ENCODE measurements at places on chromosomes 3 and 15.

- no peak for DNase-seq
- H3K36me3 ChIP-seq, result no peaks in the 10 kb centered on the region
- H3K4me1 ChIP-seq, result peaks cover 4% of the 10 kb centered on the region
- peak overlapping the region; percentile 37 for H3K27ac ChIP-seq
- H3K4me3 ChIP-seq, result no peak overlapping the region
Observed at GRCh38 chr15:90145259-90145658, 43.0 kb upstream of the IDH2 start.

GRCh38 chr3:192747145-192747544, 19.8 kb upstream of the FGF12 start:
- no peak overlapping the region for H3K4me3 ChIP-seq
- DNase-seq, result no peak

DNA sequence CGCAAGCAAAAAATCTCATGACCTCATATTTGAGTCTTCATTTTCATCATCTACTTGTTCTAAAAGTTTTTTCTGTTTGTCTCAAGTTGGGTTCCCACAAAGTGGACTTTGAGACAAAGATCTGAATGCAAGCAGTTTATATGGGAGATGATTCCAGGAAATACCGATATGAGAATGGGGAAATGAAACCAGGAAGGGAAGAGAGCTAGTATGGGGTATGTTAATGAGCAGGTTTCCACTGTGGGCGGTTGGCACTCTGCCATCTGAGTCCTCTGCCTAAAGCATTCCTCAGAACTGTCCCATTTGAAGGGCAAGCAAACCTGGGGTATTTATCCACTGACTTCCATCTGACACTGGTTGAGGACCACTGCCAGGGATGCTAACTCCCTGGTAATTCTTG, 8.8 kb downstream of the ADPRH start:
- H3K27ac ChIP-seq, result peak overlapping the region; percentile 80
- H3K36me3 ChIP-seq, result peaks cover 51% of the 10 kb centered on the region
- DNase-seq, result peak; percentile 65
- no peaks in the 10 kb centered on the region for H3K27me3 ChIP-seq
- H3K4me3 ChIP-seq, result peak overlapping the region; percentile 45

- H3K4me1 ChIP-seq, result no peaks in the 10 kb centered on the region
- no peaks in the 10 kb centered on the region for H3K27me3 ChIP-seq
- no peak overlapping the region for H3K27ac ChIP-seq
Observed at GRCh38 chr3:191958980-191959671, 498.2 kb downstream of the PYDC2 start.

DNA sequence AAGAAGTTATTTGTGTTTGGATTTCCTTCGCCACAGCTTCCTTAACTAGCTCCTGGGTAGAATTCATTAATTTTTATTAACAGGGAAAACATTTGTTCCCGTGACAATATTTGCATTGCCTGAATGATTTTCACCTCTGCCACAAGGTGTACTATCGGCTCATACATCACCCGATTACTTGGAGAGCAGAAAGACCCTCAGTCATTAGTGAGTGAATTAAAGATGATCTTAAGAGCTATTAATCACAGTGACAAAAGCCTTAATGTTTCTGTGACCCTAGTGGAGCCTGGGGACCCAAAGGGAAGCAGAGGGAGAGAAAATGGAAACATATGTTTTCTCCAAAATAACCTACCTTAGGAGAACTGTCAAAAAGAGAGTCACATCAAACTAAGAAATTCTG, 228.3 kb downstream of the MECOM start:
- no peak for DNase-seq
- H3K27ac ChIP-seq, result no peak overlapping the region
- H3K4me3 ChIP-seq, result no peak overlapping the region
- H3K36me3 ChIP-seq, result no peaks in the 10 kb centered on the region
- peaks cover 12% of the 10 kb centered on the region for H3K4me1 ChIP-seq

DNA sequence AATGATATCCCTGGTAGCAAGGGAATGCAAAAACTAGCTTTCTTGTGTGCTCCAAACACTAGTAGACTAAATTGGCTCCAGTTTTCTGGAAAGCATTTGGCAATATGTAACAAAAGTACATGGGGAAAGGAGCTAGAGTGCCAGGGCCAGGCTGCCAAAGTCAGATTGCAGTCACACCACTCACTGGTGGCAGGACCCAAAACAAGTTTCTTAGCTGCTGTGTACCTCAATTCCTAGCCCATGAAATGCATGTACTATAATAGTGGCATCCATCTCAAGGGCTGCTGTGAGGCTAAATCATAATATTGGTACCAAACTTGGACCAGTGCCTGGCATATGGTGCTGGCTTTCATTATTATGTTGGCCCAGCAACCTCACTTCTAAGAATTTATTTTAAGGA, 49.3 kb downstream of the CLDN18 start:
- H3K27ac ChIP-seq, result no peak overlapping the region
- peaks cover 7% of the 10 kb centered on the region for H3K4me1 ChIP-seq
- H3K36me3 ChIP-seq, result no peaks in the 10 kb centered on the region
- DNase-seq, result no peak
- no peak overlapping the region for H3K4me3 ChIP-seq

- no peaks in the 10 kb centered on the region for H3K36me3 ChIP-seq
- H3K27me3 ChIP-seq, result no peaks in the 10 kb centered on the region
- no peaks in the 10 kb centered on the region for H3K4me1 ChIP-seq
- no peak overlapping the region for H3K27ac ChIP-seq
- no peak for DNase-seq
Observed at GRCh38 chr3:1623896-1624295, 474.8 kb upstream of the CNTN4 start.

- peaks cover 5% of the 10 kb centered on the region for H3K36me3 ChIP-seq
- peaks cover 2% of the 10 kb centered on the region for H3K4me1 ChIP-seq
- no peak for DNase-seq
- H3K27ac ChIP-seq, result no peak overlapping the region
- H3K4me3 ChIP-seq, result no peak overlapping the region
Observed at GRCh38 chr3:73052857-73053256, 8.6 kb upstream of the EBLN2 start.

GRCh38 chr15:50235794-50236193, 29.7 kb downstream of the HDC start:
- no peaks in the 10 kb centered on the region for H3K4me1 ChIP-seq
- no peak overlapping the region for H3K4me3 ChIP-seq
- H3K27me3 ChIP-seq, result no peaks in the 10 kb centered on the region
- no peak for DNase-seq
- H3K27ac ChIP-seq, result no peak overlapping the region

- H3K4me1 ChIP-seq, result no peaks in the 10 kb centered on the region
- DNase-seq, result no peak
- no peaks in the 10 kb centered on the region for H3K36me3 ChIP-seq
- H3K27ac ChIP-seq, result no peak overlapping the region
Observed at GRCh38 chr3:190458040-190458439, 8.3 kb upstream of the TMEM207 start.

DNA sequence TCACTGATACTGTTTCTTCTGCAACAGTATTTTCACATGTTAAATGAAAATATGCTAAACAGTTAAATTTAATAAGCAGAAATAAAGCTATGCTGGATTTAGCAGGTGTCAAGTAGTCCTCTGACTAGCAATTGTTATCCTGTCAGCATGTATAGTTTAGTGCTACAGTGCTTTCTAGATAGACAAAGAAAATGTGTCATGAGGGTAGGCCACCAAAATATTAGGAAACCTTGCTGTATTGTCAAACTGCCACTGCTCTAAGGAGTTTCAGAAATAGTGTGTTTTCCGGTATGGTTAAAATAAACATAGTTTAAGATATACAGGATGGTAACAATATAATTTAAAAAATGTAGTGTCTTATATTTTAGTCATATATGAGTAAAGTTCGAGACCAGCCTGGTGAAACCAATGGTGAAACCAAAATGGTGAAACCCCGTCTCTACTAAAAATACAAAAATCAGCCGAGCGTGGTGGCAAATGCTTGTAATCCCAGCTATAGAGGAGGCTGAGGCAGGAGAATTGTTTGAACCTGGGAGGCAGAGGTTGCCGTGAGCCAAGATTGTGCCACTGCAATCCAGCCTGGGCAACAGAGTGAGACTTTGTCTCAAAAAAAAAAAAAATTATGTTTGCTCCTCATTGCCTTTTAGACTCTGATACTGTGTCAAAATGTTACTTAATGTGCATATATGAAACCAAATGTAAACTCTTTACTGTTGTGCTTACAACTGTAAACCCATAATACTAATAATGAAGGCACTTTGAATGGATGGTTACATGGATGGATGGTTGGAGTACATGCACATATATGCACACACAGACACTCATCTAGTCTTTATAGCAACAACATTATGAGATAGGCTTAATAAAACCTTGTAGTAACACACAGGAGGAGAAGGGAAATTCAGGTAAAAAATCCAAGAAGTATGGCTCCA, 204.8 kb downstream of the RSRC1 start:
- DNase-seq, result no peak
- H3K27me3 ChIP-seq, result no peaks in the 10 kb centered on the region
- no peak overlapping the region for H3K27ac ChIP-seq
- peaks cover 24% of the 10 kb centered on the region for H3K36me3 ChIP-seq
- H3K4me1 ChIP-seq, result no peaks in the 10 kb centered on the region

GRCh38 chr3:189457201-189457607, 174.0 kb upstream of the TP63 start:
- no peaks in the 10 kb centered on the region for H3K27me3 ChIP-seq
- no peak overlapping the region for H3K27ac ChIP-seq
- H3K4me3 ChIP-seq, result no peak overlapping the region
- no peak for DNase-seq

- no peaks in the 10 kb centered on the region for H3K36me3 ChIP-seq
- peaks cover 15% of the 10 kb centered on the region for H3K4me1 ChIP-seq
- H3K27me3 ChIP-seq, result peaks cover 79% of the 10 kb centered on the region
- no peak overlapping the region for H3K4me3 ChIP-seq
- DNase-seq, result no peak
Observed at GRCh38 chr3:194272861-194273742, 78.0 kb downstream of the CPN2 start.

- H3K4me3 ChIP-seq, result no peak overlapping the region
- no peak for DNase-seq
- H3K27me3 ChIP-seq, result no peaks in the 10 kb centered on the region
- no peak overlapping the region for H3K27ac ChIP-seq
- H3K36me3 ChIP-seq, result peaks cover 40% of the 10 kb centered on the region
- H3K4me1 ChIP-seq, result peaks cover 36% of the 10 kb centered on the region
Observed at GRCh38 chr3:127794402-127794801, 27.9 kb downstream of the MGLL start.

DNA sequence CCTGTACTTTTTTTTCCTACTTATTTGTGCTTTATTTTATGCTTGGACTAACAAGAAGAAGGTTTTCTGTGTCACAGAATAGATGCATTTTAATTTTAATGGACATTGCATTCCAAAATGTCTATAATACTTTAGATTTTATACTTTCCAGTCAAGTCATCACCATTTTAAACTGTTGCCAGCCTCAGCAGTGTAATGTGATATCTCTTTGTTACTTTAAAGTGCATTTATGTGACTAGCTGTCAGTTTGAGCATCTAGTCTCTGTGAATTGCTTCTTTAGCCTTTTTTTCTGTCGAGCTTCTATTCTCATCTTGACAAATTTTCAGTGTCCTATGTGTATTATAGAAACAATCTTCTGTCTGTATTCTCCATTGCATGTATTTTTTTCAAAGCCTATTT, 511.4 kb upstream of the CBLB start:
- no peaks in the 10 kb centered on the region for H3K36me3 ChIP-seq
- peaks cover 4% of the 10 kb centered on the region for H3K4me1 ChIP-seq
- DNase-seq, result no peak
- peaks cover 13% of the 10 kb centered on the region for H3K27me3 ChIP-seq

DNA sequence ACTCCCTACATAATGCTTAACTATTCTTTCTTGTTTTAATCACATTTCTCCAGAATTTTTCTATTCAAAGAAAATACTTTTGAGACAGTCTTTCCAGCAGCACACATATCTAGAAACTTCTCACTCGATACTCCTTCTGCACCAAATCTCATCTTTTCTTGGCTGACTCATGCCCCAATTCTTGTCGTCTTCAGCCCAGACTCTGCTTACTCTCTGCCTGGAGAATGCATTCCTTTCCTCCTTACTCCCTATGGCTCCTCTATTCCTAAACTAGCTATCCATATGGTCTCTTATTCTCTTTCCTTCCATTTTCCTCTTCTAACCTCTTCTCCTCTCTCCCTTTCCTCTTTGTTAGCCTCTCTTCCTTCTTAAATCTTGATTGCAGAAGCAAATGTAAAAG, 158.7 kb downstream of the GBE1 start:
- DNase-seq, result no peak
- no peaks in the 10 kb centered on the region for H3K36me3 ChIP-seq
- no peak overlapping the region for H3K4me3 ChIP-seq
- no peak overlapping the region for H3K27ac ChIP-seq
- no peaks in the 10 kb centered on the region for H3K4me1 ChIP-seq

- DNase-seq, result no peak
- peaks cover 4% of the 10 kb centered on the region for H3K27me3 ChIP-seq
- H3K4me3 ChIP-seq, result no peak overlapping the region
- H3K36me3 ChIP-seq, result peaks cover 15% of the 10 kb centered on the region
- H3K27ac ChIP-seq, result peak overlapping the region; percentile 32
- peaks cover 42% of the 10 kb centered on the region for H3K4me1 ChIP-seq
Observed at GRCh38 chr15:63968700-63969099, 77.6 kb downstream of the DAPK2 start.

GRCh38 chr15:74133694-74134386, 3.5 kb downstream of the ISLR2 start:
- H3K4me1 ChIP-seq, result peaks cover 78% of the 10 kb centered on the region
- peaks cover 91% of the 10 kb centered on the region for H3K27me3 ChIP-seq
- peak overlapping the region; percentile 48 for H3K4me3 ChIP-seq
- no peak for DNase-seq
- peaks cover 14% of the 10 kb centered on the region for H3K36me3 ChIP-seq
- H3K27ac ChIP-seq, result peak overlapping the region; percentile 93

GRCh38 chr15:66894986-66895780, 170.2 kb upstream of the SMAD3 start:
- H3K27me3 ChIP-seq, result peaks cover 7% of the 10 kb centered on the region
- H3K4me1 ChIP-seq, result peaks cover 19% of the 10 kb centered on the region
- H3K27ac ChIP-seq, result no peak overlapping the region
- DNase-seq, result no peak
- H3K36me3 ChIP-seq, result no peaks in the 10 kb centered on the region
- H3K4me3 ChIP-seq, result no peak overlapping the region

- DNase-seq, result no peak
- H3K4me3 ChIP-seq, result no peak overlapping the region
- H3K36me3 ChIP-seq, result peaks cover 31% of the 10 kb centered on the region
- no peaks in the 10 kb centered on the region for H3K4me1 ChIP-seq
Observed at GRCh38 chr15:61916104-61916503, 144.1 kb downstream of the VPS13C start.

GRCh38 chr15:44441095-44441501, 13.7 kb downstream of the CTDSPL2 start:
- no peak overlapping the region for H3K4me3 ChIP-seq
- no peaks in the 10 kb centered on the region for H3K27me3 ChIP-seq
- no peak for DNase-seq
- peak overlapping the region; percentile 57 for H3K27ac ChIP-seq

DNA sequence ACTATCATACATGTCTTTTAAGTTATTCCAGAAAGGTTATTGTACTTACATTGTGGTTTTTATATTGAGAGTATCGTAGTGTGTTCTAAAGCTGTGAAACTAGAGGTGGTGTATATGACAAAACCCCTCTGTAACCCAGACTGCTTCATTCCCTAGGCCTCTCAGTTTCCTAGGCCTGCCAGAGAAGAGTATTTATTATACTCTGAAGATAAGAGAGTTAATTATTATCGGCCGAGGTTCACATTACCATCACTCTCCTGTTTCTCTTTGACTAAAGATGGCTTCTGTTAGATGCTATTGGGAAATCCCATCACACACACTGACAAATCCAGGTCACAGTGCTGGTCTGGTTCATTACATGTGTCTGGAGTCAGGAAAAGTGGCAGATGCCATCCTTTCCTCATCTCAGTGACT, 20.5 kb downstream of the EXOSC7 start:
- H3K27ac ChIP-seq, result no peak overlapping the region
- DNase-seq, result no peak
- H3K4me3 ChIP-seq, result no peak overlapping the region
- H3K4me1 ChIP-seq, result peaks cover 4% of the 10 kb centered on the region
